Activated CD4-positive, alpha-beta T cell treated with anti-CD3 and anti-CD28 coated beads for 4 hours (primary cell): ENCODE measurements at places on chromosomes 4 and X.
A peak's percentile ranks its signal among the peaks of the same experiment; 100 is the strongest.

- DNase-seq: no peak
These were observed 119.4 kb downstream of the AKAP4 start for GRCh38 chrX:50081282-50081889.

- no peak for DNase-seq
These were observed 71.1 kb upstream of the SCOC start for GRCh38 chr4:140302151-140302859.

DNA sequence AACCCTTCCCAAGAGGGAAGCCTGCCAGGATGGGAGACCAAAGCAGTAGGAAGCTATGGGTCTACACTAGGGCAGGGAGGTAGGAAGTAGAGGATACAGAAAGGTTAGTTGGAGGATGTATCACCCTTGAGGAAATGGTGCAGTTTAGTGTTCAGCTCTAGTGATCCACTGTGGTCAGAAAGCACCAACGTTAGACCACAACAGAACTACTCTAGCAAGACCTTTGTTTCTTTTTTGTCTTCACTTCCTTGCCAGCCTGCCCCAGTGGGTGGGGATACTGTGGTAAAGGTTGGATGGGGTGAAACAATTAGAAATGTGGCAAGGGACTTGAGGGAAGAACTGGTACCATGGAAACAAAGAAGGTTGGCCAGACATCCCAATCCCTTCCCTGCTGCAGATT is 83.3 kb downstream of the DDIT4L start:
- peak; percentile 4 for DNase-seq

DNA sequence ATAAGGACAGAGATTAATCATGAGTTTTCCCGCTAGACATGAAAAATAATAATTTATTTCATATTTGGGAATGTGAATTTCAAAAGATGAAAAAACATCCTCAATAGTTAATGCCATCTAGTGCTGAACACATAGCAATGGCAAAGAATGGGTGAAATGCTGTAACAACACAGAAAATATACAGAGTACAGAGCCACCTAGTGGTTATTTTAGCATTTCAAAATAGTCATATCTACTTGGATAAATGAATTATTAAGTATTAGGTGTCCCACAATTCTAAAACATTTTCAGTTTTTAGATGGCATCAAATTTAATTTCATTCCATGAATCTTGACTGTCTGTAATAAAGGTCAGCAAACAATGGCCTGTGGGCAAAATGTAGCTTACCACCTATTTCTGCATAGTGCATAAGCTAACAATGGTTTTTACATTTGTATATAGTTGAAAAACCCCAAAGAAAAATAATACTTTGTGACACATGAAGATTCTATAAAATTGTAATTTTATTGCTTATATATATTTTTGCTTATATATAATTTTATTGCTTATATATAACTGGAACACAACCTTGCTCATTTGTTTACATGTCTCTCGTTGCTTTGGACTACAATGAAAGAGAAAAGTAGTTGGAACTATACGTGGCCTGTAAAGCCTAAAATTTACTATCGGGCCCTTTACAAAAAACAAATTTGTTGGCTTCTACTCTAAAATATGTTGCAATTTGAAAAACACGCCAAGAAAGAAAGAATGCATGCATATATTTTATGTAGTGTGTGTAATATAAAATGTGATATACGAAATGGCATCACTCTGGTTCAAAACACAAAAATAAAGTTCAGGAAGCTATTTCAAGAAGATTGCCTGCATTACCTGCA is 99.1 kb upstream of the FAM47C start:
- no peak for DNase-seq

DNA sequence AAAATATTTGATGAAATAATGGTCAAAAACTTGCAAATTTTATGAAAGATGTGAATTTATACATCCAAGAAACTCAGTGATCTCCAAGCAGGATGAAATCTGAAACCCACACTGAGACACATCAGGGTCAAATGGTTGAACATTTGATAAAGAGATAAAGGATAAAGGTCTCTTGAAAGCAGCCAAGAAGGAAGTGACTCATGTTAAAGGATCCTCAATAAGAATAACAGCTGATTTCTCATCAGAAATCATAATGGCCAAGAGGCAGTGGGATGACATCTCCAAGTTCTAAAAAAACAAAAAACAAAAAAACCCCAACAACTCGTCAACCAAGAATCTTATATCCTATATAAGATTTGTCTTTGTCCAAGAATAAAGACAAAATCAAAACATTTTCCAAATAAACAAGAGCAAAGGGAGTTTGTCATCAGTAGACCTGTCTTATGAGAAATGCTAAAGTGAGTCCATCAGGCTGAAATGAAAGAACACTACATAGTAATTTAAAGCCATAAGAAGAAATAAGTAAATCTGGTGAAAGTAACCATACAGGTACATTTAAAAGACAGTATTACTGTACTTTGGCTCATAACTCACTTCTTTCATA is 121.7 kb downstream of the PDS5A start:
- no peak for DNase-seq

DNA sequence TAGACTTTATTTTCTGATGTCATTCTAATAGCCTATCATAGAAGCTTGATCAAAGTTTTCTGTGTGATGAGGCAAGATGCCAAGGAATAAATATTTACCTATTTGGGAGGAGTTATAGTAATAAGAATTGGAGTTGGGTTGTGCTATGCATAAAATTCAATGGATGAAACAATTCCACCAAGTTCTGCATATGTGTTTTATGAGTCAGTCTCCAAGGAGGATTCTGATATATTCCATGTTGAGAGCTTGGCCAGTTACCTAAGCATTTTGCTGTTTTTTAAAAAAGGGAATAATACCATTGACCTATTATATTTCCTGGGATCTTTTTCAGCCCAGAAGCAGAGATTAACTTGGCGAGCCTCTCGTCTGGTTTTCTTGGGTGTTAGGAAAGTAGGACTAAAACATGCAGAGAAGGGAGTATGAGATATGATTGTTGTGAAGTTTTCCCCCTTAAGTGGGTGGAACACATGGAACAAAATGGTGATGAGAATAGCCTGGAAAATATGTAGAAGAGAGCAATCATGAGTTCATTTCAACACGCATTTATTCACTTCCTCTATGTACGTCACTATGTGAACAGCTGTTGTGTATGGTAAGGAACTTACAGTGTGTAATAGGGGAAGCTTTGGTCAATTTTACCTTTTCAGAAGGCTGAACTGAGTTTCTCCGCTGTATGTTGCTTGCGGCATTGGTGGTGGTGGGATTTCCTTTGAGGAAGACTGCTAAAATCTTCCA is 39.2 kb downstream of the POLA1 start:
- no peak for DNase-seq

DNA sequence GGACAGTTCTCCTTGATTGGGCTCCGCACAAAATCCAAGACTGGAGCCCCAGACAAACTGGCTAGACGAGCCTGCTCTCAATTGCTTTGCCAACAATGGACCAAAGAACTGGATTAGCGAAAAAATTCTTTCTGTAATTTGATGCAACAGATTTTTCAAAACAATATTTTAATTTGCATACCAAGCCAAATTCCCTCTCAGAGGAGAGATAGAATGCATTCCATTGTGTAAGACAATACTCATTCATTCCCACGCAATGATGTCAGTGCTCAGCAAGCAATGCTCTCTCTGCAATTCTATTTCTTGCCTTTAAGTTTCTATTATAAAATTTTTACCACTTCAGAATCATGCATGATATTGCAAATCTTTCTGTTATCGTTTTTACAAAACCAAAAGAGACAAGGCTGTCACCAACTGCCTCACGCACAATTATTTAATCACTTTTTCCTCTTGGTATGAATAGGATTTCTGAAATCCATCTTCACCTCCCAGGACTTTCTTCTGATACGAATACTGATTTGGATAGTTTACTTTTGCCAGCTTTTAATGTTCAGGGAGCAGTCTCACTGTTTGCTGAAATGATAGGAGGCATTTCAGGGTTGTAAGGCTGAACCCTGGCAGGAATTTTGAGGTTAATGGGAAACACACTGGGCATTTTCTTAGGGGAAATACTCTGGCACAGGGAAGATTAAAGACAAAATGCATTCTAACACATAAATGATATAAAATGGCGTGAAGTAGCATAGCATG is 46.1 kb upstream of the HCCS start:
- DNase-seq: no peak

DNA sequence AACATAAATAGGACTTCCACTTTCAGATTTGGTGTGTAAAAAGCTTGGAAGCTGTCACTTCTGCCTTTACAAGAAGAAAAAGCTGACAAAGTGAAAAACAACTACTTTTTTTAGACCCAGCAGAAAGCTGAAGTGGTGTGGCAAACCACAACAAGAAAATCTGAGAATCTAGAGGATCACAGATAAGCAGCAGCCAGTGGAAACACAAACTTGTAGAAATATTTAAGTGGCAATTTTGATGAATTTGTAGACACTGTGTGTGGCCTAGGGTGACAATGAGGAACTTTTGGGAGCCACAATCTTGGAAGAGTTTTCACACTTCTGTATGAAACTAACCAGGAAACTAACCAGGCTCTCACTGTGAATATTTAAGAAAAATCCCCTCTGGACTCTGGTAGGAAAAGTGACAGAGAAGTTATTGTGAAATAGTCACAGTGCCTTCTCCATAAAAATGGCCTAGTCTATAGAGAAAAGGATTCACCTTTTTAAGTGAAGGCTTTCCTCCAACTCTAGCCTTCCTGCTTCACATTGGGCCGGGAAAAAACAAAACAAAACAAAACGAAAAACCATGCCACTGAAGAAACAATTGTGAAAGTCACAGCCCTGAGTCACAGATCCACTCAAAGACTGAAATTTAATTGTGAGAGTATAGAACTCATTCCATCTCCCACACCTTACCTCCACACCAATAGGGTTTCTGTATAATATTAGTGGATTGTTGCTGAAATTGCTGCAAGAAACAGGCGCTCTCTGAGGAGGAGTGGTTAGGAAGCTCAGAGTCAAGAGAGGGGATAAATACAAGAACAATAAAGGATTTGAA is 26.7 kb upstream of the GUCY1A1 start:
- no peak for DNase-seq

DNA sequence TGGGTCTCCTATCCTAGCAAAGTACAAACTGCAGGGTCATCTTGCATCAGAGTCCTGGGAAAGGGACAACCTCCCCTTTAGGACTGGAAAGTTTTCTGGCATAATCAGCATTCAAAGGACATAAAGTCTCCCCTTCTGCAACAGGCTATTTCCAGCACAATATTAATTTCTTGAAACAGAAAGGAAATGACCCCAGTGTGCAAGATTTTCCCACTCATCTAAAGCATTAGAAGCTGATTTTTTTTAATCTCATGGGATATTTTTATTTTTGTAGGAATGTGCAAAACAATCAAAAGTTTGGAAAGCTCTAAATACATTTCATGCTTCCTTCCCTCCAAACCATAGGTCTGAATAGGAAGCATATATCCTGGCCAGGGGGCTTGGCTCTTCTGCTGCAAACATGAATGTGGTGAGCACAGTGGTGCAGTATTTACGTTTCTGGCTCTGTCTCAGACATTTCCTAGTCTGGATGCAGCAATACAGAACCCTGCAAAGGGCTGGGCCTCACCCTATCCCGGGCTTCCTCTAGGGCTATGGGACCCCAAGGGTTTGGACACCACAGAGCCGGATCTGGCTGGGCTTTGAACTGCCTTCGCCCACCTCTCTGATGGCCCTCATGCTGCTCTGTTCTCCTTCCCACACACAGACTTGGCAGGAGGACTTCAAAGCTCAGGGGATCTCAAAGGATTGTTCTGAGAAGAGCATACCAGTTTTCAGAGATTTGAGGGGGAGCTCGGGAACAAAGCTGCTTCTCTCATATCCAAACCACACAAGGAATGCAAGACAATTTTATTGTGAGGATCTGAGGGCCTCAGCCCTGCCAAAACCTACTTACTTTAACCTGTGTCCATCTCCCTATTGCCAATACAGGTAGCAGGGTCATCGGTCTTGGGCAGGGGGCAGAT is 64.9 kb downstream of the POLR2B start:
- no peak for DNase-seq

DNA sequence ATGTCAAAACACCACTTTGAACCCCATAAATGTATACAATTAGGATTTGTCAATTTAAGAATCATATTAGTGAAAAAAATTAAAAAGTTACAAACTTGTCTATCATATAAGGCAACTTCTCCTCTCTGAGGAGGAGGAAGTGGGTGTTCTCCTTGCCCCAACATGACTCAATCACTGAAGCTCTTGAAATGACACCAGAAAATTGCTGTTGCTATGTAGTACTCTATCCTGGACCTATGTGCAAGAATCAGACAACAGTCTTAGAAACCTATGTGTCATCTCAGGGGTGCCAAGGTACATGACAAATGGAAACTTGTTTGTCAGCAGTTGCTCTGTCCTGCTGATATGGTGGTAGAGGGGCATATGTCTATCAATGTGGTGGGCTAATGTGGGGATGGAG is 47.7 kb downstream of the HMGB3 start:
- no peak for DNase-seq

GRCh38 chr4:88705805-88706492 is 8.3 kb upstream of the NAP1L5 start:
- DNase-seq: no peak

GRCh38 chrX:147920161-147920666 is 8.5 kb downstream of the FMR1 start:
- no peak for DNase-seq
